Type B pancreatic cell (in vitro differentiated cells): ENCODE measurements at places on chromosomes 6 and 20.

DNA sequence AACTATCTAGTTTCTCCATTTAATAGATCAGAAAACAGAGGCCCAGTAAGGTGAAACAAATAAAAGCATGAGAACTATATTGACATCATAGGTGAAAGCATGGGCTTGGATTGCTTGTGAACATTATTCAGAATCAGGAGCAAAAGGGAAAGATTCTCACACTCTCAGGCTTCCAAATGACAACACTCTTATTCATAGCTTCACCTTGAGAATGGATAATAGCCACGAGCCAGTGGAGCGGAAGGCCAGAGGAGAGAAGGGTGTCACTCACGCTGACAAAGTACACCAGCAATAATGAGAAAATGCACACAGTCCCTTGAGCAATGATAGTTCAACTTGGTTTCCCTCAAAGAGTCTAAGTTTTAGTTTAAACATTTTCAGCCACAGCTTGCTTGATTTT lies 339.0 kb downstream of the TPBG start:
- no peak for DNase-seq

GRCh38 chr6:166486536-166486880 lies 100.0 kb downstream of the RAMACL start:
- no peak for DNase-seq

DNA sequence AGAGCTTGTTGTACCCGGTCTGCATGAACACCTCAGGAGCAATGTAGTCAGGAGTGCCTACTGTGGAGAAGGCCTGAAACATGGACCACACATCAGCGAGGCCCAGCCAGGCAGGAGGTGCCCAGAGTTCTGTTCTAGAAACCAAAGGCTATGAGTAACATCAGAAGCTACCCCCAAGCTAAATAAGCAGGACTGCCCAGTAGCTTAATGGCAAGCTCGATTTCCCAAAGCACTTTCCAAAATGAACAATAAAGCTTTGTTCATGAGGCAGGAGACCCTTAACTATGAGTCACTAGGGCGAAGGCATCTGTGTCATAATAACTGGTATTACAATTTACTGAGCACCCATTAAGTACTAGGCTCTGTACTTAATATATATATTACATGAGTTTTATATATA lies 47.4 kb downstream of the STK38 start:
- DNase-seq, result no peak

DNA sequence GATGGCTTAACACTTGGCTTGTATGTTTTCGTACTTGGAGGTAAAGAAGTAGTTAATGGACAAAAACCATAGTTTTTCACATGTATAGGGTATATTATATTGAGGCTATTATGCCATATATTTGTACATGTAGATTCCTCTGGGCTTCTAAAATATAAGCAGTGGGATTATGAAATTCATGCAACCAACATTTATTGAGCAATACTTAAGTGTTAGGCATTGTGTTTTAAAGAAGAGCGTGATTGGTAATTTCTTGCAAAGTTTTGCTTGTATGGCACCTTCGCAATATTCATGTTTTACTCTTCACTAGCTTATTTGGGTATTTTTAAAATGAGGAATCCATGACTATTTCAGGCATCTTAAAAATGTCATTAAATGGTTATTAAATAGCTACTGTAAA lies 2.5 kb downstream of the TULP4 start:
- no peak for DNase-seq

DNA sequence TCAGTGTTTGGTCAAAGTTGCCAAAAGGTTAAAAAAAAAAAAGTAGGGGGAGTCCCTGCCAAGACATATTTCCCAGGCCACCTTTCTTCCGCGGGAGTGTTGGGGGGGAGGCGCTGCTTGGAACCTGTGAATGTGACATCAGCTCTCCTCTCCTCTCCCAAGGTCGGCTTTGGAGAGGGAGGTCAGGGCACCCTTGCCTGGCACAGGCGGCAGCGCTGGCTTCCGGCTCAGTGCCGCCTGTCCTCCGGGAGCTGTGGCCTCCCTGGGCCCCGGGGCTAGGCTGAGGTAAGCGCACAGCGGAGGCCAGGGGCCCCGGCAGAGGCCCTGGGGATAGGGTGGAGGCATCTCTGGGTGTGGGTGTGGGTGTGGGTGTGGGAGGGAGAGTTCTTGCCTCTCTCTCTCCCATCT lies 1.9 kb upstream of the EDN1 start:
- no peak for DNase-seq

- peak; percentile 60 for DNase-seq
These were observed 112.4 kb downstream of the TAF4 start for GRCh38 chr20:61953037-61954021.

DNA sequence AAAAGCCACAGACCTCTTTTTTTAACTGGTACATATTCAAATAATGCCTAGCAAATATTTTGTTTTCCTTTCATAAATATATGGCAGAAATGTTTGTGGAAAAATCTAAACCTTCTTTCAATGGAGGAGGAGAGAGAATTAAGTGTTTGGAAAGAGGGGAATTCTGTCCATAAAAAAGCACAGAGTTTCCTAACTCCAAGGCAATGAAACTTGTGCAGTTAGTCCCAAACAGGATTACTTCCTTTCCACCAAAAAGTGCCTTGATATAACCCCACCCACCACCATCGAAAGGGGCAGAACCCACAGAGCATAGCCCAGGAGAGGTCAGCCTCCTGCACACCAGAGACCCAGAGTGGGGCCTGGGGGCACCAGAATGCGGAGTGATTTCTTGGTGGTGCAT lies 106.3 kb downstream of the OGFRL1 start:
- no peak for DNase-seq

DNA sequence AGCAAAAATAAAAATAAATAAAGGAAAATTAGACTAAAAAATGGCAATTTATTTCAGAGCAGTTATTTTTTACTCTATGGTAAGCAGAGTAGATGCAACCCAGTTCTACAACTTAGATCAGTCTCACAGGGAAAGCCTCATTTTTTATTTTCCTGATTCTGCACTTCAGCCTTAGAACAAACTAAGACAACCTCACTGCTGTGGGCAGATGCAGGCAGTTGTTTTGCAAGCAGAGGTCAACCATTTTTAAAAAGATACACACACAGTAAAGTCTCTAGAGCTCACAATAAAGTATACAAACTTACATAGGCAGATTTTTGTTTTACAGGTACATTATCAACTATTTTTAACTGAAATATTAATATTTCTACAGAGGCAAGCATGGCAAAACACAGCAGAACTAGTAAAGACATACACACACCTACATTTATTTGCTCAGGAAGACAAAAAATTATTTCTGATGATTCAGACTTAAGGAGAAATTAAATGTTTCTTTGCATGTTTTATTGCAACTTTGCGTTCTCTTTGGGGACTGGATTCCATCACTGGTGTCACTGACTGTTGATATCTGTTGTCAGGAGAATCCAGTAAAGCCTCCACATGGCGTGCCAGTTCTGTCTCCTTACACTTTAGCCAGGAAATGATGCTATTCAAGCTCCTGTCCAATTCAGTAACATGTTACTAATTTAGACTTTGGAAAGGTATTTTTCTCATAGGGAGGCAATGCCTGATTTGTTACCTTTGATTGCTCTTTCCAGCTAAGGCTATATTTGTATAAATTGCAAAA lies 102.7 kb downstream of the TRDN start:
- DNase-seq, result no peak

GRCh38 chr6:90758741-90759140 lies 171.9 kb upstream of the MAP3K7 start:
- DNase-seq, result no peak

DNA sequence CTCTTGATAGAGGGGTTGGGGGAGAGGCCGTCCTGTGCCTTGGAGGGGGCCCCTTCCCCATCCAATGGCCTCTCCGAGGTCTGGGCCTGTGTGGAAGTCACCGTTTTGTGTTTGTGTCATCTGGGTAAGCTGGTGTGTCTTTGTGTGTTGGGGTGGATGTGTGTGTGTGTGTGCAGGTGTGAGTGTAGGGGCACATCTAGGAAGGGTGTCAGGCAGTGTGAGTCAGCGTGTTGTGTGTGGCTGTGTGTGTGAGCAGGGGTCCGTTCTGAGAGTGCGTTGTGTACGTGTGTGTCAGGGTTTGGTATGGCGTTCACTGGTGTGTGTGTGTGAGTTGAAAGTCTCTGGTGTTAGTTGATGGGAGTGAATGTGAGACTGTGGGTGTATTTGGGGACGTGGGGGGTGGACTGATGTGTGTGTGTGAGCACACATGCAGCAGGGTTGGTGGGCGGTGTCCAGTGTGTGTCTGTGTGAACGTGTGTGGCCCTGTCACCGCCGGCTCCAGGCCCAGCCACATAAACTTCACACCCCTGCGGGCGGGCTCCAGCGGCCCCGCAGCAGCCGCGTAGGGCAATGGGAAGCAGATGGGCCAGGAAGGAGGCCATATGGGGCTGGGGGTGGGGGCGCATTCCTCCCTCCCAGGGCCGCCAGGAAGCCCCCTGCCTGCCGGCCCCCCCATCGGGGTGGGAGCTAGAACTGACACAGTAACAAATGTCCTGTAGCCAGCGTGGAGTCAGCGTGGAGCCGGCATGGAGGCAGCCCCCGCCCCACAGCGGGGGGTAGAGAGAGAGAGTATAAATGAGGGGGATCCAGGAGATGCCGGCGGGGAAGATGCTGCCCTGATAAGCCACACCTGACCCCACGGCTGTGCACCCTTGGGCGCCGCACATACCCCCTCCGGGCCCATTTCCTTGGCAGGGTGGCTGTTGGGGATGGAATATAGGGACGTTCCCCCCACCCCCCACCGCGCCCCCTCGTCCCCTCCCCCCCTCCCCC lies 32.1 kb downstream of the SNAI1 start:
- peak; percentile 79 for DNase-seq

DNA sequence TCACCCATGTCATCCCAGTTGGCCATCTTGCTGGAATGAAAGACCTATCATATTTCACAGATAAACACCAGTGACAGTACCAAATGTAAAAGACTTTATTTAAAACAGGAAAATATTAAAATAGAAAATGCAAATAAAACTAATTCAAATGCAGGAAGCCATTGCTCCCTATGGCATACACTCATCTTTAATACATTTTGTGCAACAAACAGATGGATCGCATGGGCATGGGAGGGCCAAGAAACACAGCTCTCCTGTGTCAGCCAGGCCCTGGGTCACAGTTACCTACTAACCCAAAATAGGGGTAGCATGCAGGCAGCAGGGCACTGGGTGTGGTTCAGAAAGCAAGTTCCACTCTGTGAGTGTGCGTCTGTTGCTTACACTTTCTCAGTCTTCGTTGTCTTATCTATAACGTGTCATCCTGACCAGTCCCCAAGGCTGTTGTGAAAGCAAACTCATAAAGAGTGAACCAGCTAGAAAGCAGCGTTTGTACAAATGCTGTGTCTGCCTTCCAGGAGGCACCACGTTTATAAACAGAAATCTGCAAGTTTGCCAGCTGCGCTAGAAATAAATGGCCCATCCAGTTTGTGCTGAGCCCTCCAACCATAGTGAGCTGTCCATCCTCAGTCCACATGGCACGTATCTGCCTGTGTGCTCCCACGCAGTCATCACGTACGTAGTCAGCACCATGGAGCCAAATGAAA lies 180.5 kb downstream of the SYNDIG1 start:
- DNase-seq, result no peak

- no peak for DNase-seq
These were observed 14.9 kb downstream of the NEDD9 start for GRCh38 chr6:11217360-11218101.

GRCh38 chr6:62942000-62942399 lies 269.3 kb upstream of the FKBP1C start:
- no peak for DNase-seq

GRCh38 chr6:130760006-130760405 lies 67.2 kb upstream of the SMLR1 start:
- no peak for DNase-seq

DNA sequence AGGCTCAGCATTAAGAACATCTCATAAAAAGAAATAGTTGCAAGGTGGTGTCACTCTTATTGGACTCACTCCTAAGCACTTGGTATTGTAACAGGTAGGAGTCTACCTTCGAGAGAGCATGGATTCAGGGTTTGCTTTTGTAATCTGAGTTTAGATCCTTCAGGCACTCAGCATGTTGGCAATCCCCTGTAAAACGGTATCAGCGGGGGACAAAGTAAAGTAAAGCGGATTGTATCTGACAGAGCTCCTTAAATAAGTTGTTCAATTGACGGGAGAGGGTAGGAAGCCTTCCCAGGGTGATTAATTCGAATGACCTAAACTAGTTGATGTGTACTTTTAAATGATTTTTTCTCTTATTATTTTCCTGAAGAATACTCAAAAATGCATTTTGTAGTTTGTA lies 869.8 kb upstream of the EPHA7 start:
- no peak for DNase-seq

DNA sequence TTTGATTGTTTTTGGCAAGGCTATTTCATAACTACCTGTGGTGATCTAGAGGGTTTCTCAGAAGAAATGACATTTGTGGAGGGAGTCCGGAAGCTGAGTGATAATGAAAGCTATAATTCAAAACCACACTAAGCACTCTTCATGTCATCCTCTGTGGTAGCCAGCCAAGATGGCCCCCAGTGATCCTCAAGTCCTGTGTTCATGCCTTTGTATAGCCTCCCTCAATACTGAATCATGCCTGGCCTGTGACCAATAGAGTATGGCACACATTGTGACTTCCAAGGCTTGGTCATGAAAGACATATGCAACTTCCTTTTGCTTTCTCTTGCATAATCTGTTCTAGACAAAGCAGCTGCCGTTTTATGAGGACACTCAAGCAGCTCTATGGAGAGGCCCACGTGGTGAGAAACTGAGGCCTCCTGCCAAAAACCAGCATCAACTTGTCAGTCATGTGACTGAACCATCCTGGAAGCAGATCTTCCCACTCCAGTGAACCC lies 12.8 kb upstream of the DNAAF9 start:
- DNase-seq, result no peak

GRCh38 chr20:33431797-33432381 lies 11.7 kb downstream of the SNTA1 start:
- no peak for DNase-seq

- DNase-seq, result no peak
These were observed 106.3 kb downstream of the TNFRSF21 start for GRCh38 chr6:47203266-47203937.

GRCh38 chr6:167827583-167828324 lies 1.0 kb downstream of the AFDN start:
- peak; percentile 74 for DNase-seq

DNA sequence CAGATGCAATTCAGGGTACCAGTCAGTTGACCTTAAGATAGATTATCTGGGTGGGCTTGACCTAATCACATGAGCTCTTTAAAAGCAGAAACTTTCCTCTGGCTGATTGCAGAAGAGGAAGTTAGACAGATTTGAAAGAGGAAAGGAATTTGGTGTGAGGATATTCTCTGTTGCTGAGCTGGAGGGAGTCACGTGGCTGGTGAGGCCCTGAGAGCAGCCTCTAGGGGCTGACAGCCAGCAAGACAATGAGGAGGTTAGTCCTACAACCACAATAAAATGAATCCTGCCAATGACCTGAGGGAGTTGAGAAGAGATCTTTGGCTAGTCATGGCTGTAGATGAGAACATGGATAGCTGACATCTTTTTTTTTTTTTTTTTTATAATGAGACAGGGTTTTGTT lies 87.0 kb upstream of the B3GAT2 start:
- DNase-seq, result no peak

- DNase-seq, result no peak
These were observed 15.5 kb upstream of the BCAS1 start for GRCh38 chr20:54085910-54086309.

- no peak for DNase-seq
These were observed 7.8 kb downstream of the UBE3D start for GRCh38 chr6:83057705-83058321.

- no peak for DNase-seq
These were observed 11.3 kb downstream of the PAQR8 start for GRCh38 chr6:52373151-52373690.

GRCh38 chr6:35377002-35377401 lies 34.6 kb downstream of the PPARD start:
- DNase-seq, result no peak
